ENCODE measurements at places on chromosomes 7 and 10.
A peak's percentile ranks its signal among the peaks of the same experiment; 100 is the strongest.

DNA sequence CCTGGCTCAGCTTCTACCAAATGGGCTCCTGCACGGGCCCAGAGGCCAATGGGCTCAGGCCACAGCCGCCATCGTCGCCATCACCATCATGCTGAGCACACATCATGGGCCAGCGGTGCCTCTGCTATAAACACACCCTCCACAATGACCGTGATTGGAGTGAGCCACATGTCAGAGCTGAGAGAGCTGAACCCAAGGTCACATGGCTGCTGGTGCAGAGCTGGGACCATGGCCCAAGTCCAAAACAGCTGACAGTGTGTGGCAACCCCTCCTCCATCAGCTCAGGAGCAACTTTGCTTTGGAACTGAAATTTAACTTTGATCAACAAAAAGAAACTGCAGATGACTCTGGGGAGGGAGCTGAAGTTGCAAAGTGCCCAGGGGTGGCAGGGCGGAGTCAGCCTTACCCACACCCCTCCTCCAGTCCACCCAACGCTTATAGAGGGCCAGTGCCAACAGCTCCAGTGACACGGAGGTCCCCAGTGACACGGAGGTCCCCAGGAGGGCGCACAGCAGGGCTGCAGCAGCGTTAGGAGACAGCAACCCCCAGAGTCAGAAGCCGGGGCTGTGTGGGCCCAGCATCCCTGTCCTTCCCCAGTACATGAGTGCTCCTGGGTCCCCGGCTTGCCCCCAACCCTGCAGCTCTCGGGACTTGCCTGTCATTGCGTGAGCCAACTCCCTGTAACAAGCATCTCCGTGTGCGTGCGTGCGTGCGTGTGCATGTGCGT lies 249.6 kb downstream of the ELFN1 start:
- DNase-seq: peak; percentile 67

DNA sequence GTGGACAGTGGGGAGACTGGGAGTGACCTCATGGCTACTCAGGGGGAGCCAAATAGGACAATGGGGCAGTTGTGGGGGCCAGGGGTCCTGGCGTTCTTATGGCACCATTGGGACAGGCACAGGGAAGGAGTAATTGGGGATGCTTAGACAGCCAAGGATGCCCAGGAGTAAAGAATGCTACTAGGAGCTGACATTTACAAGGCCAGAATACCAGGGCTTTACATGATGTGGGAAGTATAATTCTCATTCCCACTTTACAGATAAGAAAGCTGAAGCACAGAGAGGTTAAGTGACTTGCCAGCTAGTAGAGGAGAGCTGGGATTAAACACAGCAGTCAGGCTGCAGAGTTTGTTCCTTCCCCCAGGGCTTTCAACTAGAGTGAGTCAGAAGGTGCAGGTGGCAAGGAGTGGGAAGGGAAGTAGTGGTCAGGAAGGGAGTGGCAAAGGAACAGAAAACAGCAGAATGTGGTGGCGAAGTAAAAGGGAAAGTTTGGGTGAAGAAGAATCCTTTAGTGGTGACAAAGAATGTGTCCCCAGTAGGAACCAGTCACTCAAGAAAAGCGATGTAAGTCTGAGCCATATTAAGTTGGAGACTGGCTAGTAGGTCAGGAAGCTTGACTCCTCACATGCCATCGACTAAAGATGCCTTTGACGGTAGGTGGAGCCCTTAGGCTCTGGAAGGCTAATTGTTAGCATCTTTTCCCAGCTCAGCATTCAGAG lies 32.8 kb downstream of the CPVL start:
- no peak for DNase-seq

DNA sequence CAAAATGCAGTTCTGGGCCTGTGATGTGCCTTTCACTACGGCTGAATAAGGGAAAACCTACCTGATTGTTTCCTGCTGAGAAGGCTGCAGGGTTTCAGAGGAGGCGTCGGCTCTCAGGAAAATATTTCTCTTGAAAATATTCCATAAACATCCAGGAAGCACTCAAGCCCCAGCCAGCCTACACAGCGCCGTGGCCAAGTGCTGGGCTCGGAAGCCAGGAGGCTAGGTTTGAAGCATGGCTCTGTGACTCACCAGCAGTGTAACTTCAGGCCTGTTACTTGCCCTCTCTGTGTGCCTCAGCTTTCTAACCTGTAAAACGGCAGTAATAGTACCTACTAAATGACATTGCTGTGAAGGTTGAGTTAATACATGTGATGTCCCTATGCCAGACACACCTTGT lies 399.1 kb downstream of the GATA3 start:
- DNase-seq: no peak

DNA sequence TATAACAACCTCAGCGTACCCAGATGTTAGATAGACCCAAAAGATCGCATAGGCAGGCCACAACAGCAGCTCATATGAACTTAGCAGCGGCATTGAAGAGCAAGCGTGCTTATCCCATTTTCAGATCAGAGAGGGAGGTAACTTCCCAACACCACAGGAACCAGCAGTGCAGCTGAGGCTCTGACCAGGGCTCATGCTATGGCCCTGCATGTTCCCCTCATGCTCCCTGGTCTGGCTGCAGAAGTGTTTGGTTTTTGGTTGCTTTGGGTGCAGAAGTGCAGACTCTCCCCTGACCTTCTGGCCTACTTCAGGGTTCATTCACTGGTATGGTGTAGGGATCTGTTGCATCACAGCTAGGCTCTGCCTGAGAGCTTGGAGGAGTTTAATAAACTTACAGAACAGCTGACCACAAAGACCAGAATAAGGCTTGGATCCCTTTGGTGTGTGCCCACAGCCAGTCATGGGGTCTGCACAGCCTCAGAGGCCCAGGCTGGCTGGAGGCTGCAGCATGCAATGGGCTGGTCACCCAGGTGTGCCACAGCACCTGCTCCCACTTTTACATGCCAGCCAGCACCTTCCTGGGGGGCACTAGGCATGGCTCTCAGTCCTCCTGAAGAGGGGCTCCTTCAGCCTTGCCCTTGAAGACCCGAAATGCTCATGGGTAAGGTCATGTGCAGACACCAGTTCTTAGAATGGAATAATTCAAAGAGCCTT lies 9.1 kb upstream of the CXCL12 start:
- no peak for DNase-seq

- DNase-seq: no peak
Observed at GRCh38 chr7:44985033-44985695, 6.3 kb upstream of the MYO1G start.

- no peak for DNase-seq
Observed at GRCh38 chr7:131673576-131673975, 117.1 kb upstream of the PODXL start.

GRCh38 chr10:71277914-71278665 lies 41.0 kb upstream of the SLC29A3 start:
- DNase-seq: no peak

- no peak for DNase-seq
Observed at GRCh38 chr7:98241674-98242241, 10.3 kb downstream of the TECPR1 start.

DNA sequence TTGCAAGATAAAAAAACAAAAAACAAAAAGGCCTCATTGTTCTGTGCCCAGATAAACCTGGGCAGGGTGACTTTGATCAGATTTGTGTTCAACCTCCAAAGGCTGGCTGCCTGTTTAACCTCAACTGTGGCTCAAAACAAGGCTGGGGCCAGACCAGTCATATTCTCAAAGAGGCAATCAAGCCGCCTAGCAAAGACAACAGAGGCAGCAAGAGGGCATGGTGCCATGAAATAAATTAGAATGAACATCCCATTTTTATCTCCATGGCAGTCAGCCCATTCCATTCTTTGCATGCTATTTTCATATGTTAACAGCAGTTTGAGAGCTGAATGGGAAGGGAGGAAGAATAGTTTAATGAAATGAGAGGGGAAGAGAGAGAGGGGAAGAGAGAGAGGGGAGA lies 1150.3 kb downstream of the TYW1 start:
- no peak for DNase-seq

GRCh38 chr10:11702264-11702663 lies 39.9 kb upstream of the ECHDC3 start:
- DNase-seq: no peak

DNA sequence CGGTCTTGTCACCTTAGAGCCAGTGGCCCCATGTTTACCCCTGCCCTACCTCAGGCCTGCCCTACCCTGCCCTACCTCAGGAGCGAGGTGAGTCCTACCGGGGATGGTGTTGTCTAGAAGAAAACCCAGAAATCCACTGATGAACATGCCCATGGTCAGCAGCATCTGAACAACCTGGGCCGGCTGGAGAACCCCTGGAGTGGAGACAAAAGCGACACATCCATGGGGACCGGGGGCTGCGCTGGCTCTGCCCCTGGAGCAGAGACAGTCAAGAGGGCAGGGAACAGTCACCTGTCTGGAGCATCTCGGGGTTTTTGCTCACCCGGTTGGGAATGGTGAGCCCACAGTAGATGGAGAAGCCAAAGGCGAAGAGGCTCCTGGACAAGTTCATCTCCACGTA lies 36.3 kb downstream of the STRA8 start:
- no peak for DNase-seq

- no peak for DNase-seq
Observed at GRCh38 chr10:9848981-9849380, 1168.7 kb upstream of the CELF2 start.

DNA sequence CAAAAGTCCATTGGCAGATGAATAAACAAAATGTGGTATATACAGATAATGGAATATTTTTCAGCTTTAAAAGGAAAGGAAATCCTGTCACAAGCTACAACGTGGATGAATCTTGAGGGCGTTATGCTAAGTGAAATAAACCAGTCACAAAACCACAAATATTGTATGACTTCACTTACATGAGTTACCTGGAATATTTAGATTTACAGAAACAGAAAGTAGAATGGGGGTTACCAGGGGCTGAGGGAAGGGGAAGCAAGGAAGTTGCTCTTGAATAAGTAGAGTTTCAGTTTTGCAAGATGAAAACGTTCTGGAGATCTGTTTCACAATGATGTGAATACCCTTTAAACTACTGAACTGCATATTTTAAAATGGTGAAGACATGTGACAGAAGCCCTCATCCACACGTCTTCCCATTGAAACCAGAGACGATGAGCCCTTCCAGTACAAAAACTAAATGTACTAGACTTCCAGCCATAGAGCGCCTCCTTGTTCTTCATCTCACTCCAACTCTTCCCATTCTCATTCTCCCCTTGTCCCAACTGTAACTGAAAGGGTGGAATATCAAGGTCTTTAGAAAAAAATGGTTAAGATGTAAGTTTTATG lies 62.4 kb downstream of the MICU1 start:
- no peak for DNase-seq

DNA sequence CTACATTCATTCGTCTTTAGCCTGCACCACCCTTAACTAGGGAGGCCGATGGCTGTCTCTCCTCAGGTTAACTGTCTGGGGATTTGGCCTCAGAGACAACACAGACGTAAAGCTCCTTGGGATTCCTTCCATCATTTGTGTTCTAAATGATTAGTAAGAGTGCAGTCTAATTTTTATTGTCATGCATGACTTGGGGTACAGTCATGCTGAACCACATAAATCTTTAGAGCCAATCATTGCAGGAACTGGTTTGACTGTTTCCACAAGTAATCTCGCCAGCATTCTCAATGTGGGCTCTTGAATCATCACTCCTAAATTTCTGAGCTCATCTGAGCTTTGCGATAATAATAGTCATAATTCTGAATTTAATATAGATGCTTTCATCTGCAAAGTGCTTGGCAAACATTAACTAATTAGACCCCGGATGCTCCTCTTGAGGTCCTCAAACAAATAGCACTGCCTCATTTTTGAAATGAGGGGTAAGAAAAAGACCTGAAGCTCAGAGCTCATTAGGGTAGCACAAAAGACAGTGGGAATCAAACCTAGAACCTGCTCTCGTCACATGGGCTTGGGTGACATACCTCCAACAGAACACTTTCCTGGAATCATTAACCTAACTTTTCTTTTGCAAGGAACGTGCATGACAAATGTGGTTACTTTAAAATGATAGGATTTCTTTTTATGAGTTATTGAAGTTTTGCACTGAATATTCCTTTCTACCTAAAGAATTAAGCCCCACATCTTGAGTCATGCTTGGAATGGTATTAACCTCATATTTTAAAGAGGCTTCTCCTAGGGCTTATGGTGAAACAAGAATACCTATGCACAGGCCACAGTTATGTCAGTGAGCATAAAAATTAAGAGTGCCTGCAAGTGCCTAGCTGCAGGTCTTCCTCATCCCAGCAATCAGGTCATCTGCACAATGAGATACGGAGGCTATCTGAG lies 118.9 kb upstream of the NRP1 start:
- DNase-seq: no peak

DNA sequence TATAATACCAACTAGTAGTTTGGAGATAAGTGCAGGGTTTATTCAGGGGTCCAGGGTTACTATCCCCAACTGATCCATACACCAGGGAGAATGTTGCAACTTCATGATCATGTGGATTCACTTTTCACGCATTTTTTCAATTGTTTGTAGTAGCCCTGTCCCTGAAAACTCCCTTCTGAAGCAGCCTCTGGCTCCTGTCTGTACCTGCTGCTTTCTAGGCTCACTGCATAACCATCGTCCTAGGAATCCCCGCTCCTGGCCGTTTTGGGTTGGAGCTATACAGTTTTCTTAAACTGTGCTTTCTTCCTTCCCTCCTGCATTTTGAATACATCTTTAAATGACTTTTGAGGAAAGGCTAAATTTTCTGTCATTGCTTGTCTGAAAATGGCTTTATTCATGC lies 154.1 kb downstream of the SDHAF3 start:
- DNase-seq: no peak

- no peak for DNase-seq
Observed at GRCh38 chr7:5284304-5285281, 1.9 kb downstream of the SLC29A4 start.

- DNase-seq: no peak
Observed at GRCh38 chr7:37971491-37971890, 51.1 kb downstream of the EPDR1 start.

GRCh38 chr10:19096501-19097073 lies 48.0 kb downstream of the MALRD1 start:
- DNase-seq: no peak

DNA sequence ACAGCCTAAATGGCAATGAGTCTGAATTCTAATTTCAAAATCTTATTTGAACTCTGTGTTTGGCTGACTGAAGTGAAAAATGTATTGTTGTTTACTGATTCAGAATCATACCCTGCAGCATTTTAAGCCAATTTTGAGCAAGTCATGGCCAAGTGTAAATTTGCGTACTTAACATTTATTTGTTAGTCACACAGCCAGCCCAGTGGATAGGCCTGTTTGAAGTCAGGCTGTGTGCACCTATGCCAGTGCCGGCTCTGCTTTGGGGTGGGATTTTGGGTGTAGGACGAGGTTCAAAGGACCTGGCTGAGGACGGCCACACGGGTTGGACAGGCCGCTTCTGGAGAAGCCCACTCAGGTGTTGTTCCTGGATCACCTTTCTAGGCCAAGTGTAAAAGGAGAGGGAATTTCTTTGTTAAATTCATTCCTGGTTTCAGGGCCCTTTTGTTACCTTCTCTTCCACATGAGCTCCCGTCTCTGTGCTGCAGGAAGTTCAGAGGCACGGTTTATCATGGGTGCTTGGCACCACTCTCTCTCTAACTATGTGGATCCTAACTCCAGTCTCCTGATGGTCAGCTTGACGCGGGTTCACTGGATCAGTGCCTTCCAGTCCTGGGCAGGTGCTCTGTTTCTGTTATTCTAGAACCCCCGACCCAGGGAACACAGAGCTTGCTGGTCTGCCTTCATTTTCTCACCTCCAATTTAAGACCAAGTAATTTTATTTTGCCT lies 84.7 kb downstream of the CCNY start:
- no peak for DNase-seq

GRCh38 chr7:47149971-47150370 lies 431.9 kb downstream of the TNS3 start:
- no peak for DNase-seq
